Tibial artery (tissue), 4 donors: ENCODE measurements at places on chromosomes 4 and X.

DNA sequence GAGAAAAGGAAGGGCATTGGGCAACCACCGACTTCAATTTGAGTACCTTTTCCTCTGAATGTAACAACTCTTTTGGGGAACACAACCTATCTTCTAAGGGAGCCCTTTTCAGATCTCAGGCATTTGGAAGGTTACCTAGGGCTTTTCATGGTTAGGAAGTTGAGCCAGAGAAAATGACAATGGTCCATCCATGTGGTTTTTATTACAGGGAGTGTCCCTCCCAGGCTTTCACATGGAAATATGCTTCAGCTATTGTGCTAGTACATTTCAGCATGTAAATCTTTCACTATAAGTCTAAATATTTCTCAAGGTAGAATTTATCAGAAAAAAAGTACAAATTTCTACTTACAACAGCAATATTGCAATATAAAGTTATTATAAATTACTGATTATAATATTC is 259.8 kb downstream of the IQCM start:
- no peak for DNase-seq

GRCh38 chr4:124650614-124651013 is 61.9 kb downstream of the ANKRD50 start:
- DNase-seq = no peak

DNA sequence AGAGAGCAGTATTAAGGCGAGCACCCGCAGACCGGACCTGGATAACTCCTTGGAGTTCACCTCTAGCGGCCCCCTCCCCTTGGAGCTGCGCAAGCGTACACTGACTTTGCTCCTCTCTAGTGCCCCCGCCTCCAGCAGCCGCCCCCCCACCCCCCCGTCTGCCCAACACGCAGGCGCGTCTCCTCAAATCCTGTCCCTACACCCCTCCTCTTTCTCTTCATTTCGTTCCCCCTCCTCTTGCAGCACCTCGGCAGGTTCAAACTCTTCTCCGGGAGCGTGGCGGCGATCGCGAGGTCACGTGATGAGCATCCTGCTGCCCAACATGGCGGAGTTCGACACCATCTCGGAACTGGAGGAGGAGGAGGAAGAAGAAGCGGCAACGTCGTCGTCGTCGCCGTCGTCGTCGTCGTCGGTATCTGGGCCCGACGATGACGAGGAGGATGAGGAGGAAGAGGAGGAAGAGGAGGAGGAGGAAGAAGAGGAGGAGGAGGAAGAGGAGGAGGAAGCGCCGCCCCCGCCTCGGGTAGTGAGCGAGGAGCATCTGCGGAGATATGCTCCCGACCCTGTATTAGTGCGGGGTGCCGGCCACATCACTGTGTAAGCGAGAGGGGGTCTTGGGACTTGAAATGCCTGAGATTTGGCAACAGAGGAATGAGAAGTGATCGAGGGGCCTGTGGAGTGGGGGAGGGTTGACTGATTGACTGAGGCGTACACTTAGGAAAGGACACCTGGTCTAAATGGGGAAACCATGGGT is at the start of gene CHIC1:
Gene CHIC1 (plus strand): TSS at position 214 of the 754 bp plus-strand sequence. CDS start 88 bp downstream, at position 302.
- peak; percentile 51 for DNase-seq

DNA sequence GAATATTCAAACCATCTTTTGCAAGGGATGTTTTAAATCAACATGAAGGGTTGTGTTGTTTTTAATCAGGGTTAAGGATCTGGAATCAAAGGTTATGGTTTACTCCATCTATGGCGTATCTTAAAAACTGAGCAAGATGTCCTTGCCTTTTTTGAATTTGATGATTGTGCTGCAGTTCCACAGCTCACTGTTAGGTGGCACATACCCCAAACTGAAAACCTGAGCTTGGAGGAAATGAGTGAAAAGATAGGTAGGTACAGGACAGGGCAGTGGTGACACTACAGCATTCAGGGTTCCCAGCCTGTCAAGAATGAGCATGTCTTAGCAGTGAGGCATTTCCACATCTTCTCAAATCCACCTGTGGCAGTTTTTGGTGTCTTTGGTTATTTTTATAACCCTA is 13.1 kb upstream of the EOLA1 start:
- DNase-seq = no peak

GRCh38 chr4:169621731-169622492 is 1.5 kb downstream of the CLCN3 start:
- DNase-seq = no peak

GRCh38 chrX:68939868-68940267 is 111.0 kb downstream of the EFNB1 start:
- DNase-seq = no peak

DNA sequence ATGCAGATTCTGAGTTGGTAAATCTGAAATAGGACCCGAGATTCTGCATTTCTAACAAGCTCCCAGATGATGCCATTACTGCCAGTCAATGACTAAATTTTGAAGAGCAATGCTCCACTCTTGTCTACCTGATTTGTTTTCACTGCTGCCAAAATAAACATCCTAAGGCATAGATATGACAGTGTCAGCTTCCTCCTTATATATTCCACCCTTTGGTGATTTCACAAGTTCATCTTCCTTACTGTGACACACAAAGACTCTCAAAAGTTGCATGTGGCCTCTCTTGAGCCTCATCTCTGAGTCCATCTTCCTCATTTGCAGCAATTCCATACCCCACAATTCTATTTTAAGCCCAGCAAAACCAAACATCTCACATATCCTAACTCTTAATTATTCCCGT is 110.9 kb downstream of the FBXW7 start:
- DNase-seq = no peak

DNA sequence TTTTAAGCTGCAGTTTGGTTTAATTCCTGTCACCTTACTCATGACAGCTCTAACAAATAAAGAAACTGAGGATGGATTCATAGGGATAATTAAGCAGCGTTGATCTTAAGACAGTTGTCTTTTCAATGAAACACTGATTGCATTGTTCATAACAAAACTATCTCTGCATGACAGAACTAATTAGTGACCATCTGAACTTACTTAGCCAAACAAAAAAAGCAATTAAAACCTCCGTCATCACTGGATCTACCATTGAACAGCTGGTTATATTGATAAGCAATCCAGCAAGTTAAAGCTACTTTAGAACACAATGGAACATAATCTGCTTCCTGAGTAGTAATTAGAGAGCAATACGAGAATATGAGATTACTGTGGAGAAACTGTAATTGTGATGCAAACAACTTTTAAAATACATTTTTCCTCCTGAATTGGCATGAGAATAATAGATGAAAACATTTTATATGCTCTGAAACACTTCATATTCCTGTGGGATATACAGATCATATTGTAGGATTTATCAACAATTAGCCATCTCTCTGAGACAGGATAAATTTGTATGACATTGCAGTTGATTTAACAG is 2576.8 kb downstream of the PCDH7 start:
- no peak for DNase-seq

DNA sequence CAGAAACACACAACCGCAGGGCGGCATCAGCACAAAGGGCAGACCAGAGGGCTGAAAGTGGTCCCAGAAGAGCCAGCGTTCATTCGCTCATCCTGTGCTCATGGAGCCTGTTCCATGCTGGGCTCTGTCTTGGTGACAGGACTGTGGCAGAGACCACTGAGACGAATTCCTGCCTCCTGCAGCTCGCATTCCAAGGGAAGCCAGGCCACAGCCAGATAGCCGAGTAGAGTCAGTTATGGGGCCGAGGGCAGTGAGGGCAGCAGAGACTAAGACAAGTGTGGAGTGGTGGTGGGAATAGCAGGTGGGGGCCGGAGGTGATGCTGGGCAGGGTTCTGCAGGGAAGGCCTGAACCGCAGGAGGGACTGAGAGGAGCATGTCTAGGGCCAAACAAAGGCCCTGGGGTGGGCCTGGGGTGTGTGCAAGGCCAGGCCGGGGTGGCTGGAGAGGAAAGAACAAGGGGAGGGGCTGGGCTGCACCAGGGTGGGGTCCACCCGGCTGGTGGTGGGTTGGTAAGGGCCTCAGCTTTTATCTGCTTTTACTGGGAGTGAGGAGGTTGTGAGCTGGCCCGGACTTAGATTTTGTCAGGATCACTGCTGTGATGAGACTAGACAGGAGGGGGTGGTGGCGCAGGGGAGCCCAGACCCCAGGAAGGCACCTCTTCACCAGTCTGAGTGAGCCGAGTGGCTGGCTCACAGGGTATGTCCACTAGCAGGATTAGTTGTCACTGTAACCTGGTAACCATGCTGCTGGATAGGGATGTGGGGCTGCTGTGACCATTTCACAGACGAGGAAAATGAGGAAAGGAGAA is 6.3 kb downstream of the PSAPL1 start:
- DNase-seq = peak; percentile 40

DNA sequence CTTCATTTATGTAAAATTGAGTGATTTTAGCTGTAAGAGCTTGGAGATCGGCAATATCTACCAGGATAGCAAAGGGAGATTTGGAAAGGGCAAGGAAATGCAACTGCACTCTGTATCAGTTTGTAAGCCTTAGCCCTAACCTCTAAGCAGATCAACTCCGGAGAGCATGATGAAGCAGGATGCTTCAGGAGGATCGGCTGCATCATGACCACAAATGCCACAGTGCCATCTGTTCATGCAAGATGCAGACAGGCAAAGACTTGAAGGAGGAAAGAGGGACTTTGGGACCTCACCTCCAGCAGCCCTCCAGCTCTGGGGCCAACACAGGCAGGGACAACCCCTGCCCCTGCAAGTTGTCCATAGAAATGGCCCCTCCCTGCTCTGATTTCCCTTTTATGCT is 377.6 kb upstream of the GATB start:
- no peak for DNase-seq

DNA sequence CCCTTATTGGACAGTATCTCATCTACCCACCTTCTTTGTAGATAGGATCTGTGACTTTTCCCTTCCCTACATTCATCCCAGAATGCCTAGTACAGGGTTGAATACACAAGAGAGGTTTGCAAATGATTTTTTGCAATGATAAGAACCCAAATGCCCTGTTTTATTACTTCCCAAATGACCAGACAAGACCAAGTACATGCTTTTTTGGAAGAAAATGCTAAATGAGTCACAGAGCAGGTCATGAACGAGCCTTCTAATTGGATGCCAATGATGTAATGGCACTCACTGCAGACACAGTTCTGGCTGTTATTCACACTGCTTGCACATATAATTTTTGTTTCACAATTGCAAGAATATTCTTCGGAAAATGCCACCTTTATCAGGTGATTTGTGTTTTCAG is 17.8 kb upstream of the GABRQ start:
- no peak for DNase-seq

- DNase-seq = no peak
These were observed 57.3 kb upstream of the FGF16 start for GRCh38 chrX:77389891-77390290.

GRCh38 chr4:144710526-144710912 is 64.6 kb downstream of the HHIP start:
- no peak for DNase-seq

GRCh38 chr4:176729489-176729888 is 63.2 kb downstream of the VEGFC start:
- DNase-seq = no peak

GRCh38 chr4:71300964-71301363 is 37.9 kb upstream of the SLC4A4 start:
- DNase-seq = no peak

DNA sequence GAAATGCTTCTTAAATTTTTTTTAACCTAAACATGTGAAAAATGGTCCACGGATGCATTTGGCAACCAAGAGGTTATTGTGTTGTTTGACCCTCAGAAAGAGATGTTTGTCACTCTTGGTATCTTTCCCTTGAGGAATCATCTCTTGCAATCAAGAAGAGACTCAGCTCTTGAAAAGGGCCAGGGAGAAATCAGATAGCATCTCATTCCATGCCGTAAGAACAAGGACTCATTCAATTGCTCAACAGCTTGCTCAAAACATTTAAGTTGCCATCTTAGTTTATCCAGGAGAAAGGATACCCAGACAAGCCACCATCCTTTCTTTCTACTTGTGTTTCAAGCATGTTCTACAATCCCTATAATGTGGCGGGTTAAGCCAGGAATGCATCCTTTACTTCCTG is 209.5 kb upstream of the LNX1 start:
- no peak for DNase-seq

DNA sequence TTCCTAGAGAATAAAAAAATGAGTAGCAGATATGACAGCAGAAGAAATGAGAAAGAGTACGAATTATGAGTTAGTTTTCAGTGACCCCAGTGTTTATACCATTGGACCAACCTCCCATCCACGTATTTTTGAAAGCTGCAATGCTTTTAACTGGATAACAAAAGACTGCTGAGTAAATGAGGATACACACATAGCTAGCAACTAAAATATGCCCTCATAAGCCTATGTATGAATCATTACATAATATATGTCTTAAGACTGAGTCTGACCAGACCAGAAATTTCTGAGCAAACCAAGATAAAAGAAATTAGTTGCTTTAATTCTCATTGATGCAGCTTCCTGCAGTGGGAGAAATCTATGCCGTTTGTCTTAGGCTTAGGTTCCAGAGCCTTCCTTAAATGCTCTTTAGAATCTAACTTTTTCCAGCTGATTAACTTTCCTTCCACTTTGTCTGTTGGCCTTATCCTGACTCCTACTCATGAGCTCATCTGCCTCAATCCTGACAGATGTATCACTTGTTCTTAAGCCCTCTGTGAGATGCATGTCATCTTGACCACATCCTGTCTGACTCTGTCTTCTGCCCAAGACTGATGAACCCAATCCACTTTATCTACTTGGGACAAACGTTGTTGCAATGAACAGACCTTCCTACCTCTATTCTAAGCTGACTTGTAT is 301.4 kb upstream of the AADAT start:
- no peak for DNase-seq

DNA sequence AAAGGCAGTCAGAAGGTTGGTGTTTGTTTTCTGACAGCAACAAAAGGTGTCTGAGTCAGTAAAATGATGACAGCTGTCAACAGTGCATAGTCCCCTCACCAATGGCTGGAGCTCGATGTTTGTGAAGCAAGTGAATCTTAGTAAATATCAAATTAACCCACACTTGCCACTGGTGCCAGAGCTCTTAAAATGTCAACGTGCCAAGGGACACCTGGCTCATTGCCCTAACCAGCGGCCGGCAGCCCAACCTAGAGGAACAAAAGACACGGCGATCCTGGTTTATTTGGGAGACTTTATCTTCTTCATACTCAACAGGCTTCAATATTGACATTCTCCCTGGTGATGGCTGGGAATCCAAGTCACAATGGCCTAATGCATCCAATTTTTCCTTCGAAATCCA is 143.4 kb downstream of the CPEB2 start:
- no peak for DNase-seq

DNA sequence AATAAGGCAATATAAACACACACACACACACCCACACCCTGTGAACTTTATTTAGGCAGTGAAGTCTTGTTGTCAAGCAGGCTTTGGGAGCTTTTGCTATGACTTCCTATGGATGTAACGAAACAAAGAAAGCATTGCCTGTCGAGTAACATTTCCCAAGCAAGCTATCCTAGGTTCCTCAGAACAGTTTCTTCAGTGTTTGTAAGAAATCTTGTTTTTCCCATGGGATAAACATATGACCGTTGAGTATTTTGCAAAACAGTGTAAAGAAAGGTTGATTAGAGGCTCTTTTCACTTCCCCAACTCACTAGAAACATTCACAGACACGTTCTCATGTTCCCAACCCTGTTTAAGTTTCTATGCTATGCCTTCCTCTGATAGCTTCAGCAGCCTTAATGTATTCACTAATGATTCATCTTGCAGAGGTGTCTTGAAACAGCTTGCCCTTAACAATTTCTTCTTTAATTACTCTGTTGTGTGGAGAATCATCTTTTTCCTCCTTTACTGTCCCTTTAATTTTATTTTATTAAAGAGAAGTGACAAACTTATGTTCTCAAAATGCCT is 1947.1 kb upstream of the TENM3 start:
- DNase-seq = no peak

- DNase-seq = no peak
These were observed 71.5 kb upstream of the HPRT1 start for GRCh38 chrX:134388161-134389109.
